Stimulated activated CD4-positive, alpha-beta T cell treated with anti-CD3 and anti-CD28 coated beads, Interleukin-1b, Interleukin-23, amount 100 ng/mL, for 24 hours (primary cell): ENCODE measurements at places on chromosomes 1 and 21.

DNA sequence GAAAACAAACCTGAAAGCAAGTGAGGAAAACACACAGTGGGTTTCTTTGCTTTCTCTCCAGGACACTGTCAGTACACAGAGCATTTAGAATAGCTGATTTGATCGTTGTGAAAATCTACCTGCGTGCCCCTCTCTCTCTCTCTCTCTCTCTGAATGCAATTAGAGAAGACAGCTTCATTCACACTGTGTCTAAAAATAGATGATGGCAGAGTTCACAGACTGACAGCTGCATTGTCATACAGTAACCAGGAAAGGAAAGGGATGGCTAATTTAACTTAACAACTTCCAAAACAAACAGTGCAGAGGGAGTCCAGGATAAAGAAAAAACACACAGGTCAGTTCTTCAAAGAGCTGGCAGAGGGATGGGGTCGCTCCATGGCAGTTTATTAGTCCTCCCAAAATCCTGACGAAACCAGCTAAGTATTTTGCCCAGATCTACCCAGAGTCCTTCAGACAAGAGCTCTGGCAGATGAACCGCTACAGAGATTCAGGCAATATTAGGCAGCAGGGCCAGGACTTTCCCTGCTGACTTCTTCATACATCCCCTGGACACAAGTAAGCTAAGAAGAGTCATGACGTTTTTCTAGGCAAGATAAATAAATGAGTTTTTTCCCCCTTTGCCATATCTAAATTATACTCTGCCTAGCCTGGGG is 58.9 kb downstream of the WLS start:
- no peak for DNase-seq

- no peak for DNase-seq
Measured at GRCh38 chr21:31410499-31411131, 66.6 kb upstream of the TIAM1 start.

GRCh38 chr1:179767996-179768395 is 24.9 kb downstream of the FAM163A start:
- no peak for DNase-seq

- no peak for DNase-seq
Measured at GRCh38 chr1:233627823-233628222, 13.9 kb downstream of the KCNK1 start.

DNA sequence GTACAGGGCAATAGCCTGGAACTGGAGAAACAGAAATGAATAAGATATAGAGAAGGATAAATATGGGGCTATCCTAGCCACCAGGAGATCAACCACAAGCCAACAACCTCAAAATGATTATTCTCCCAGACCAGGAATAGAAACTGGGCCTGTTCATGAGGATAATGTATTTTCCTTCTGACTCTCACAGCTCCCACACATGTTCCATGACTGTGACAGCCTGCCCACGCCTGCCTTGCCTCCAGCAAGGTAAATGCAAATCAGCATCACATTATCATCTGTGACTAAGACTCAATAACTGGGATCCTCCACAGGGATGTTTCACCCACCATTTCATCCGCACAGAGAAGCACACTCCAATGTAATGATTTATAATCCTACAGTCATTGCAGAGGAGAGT is 3.3 kb downstream of the ENSA start:
- no peak for DNase-seq

DNA sequence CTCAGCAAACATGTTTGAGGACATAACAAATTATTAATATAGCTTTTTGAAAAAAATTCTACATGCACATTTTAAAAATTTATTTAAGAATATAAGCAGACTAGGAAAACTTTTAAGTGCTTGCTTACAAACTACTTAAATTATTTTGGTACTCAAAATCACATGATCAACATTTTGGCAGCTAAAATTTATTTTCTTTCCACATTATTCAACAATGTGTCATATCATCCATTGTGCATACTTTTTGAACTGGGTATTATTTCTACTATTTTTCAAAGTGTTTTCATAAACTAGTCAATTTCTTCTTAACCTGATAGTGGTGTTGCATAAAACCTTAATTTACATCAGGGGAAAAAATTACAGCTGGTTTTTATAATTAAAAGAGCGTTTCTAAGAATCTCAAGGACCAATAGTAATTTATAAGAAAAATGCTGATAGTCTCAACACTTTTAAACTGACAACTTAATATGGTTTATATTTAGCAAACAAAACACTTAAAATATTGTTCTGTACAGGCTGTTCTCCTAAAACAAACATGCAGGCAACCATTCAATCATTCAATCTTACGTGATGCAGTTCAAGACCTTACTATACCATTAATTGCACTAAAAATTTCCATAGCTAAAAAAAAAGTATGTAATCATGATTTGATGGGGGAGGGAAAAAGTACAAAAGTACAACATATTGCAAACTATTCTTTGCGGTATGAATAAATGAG is 105.0 kb downstream of the GPATCH2 start:
- no peak for DNase-seq

- no peak for DNase-seq
Measured at GRCh38 chr1:30286241-30286987, 437.0 kb downstream of the MATN1 start.

DNA sequence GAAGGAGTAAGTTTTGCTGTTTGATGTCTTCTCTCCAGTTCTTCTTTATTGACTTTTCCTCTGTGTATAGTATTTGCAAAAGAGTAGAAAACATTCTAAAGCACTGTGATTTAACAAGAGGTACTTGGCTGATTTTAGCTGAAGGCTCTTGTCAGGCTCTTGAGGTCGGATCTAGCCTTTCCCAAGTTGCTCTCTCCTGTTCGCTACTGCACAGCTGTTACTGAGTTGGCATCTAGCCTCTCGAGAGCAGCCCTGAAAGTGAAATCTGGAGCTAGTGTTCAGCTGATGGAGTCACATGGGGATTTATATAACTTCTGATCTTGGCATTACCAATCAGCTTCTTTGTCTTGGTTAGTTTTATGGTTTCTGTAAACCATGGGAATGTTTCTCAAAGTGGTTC is 193.1 kb downstream of the RYR2 start:
- no peak for DNase-seq

DNA sequence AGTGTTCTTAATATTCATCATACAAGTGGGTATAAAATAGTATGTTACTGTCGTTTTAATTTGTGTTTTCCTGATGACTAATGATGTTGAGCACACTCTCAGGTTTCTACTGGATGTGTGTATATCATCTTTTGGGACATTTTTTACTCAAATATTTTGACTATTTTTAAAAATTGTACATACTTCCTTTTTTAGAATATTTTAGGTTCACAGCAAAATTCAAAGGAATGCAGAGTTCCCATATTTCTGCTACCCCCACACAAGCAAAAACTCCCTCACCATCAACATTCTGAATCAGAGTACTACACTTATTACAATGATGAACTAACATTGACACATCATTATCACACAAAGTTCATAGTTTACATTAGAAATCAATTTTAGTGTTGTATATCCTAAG is 114.5 kb downstream of the DPYD start:
- no peak for DNase-seq
